Tongue (tissue), 3 donors: ENCODE measurements at places on chromosomes 3 and 15. TPM values are rescaled to one million over a fixed set of nuclear protein-coding genes. Genes with fewer than 3 reads are reported as not detected.

DNA sequence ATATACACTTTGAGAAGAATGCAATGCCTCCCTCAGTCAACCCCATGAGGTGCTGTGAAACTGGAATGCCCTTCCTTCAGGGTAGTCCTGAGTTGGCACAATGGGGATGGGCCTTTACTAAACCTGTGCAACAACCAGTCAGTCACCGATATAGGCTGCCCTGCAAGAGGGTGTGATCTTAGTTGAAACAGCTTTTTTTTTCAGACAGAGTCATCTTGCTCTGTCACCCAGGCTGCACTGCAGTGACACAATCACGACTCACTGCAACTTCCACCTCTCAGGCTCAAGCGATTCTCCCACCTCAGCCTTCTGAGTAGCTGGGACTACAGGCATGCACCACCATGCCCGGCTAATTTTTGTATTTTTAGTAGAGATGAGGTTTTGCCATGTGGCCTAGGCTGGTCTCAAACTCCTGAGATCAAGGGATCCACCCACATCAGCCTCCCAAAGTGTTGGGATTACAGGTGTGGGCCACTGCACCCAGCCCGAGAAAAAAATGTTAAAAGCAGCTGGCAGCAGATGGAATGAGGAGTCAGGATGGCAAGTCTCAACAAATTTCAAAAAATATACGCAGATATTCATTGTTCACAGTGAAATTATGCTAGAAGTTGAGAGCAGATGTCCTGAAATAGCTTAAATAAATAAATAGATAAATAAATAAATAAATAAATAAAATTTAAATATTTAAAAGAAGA is 31.8 kb downstream of the MYO5A start:
- no peak for DNase-seq

DNA sequence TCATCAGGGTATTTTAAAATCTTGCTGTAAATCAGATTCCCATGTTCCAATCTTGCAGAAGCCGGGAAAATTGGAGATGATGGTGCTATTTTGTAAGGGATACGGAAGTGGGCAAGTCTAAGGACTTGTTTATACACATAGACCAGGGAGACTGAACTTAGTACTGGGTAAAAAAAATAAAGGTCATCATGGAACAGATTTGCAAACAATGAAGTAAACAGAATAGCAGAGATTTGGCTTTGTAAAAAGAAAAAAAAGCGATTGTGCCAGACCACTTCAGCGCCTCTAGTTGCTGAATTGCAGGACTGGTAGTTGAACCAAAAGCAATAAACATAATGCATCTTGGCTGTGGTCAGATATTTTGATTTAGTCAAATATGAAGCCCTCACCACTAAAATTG is 229.1 kb downstream of the TP63 start:
- no peak for DNase-seq

DNA sequence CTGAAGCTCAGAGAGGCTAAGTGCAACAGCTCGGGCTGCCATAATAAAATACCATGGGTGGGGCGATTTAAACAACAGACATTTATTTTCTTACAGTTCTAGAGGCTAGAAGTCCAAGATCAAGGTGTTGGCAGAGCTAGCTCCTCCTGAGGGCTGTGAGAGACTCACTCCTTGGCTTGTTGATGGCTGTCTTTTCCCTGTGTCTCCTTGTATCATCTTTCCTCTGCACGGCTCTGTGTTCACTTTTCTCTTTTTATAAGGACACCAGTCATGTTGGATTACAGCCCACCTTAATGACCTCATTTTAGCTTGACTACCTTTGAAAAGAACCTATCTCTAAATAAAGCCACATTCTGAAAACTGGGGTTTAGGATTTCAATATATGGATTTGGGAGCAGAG is 129.7 kb downstream of the RPL22L1 start:
- no peak for DNase-seq

- no peak for DNase-seq
Observed at GRCh38 chr3:120907659-120908029, 361 bp upstream of the STXBP5L start.

DNA sequence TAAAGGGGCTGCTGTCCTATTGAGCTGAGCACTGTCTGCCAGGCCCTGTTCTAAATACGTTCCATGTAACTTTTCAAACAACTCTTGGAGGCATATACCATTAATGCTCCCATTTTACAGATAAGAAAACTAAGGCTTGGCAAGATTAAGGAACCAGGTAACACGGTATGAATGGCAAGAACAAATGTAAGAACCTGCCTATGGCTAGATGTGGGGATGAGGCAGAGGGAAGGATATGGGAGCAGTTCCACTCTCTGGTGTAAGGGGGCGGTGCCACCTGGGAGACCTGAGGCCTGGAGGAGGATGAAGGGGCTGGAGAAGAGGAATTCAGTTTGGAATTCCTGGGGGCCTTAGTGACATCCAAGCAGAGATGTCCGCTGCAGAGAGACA is 3.8 kb upstream of the LMAN1L start:
- DNase-seq: no peak

DNA sequence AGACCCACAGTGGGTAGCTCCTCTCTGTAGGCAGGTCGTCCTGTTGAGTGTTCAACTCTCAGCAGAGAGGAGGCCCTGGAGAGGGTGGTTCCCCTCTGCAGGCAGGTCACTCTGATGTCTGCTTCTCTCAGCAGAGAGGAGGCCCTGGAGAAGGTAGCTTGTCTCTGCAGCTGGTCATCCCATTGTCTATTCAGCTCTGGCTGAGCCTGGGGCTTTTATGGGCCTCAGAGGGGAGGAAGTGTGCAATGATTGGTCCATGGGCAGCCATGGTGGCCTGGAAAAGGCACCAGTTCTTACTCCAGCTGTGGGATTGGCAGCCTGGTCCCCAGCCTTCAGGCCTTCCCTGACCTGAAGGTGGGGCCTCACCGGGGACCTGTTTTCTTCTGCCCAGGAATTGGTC is 52.9 kb downstream of the PPCDC start:
- no peak for DNase-seq

DNA sequence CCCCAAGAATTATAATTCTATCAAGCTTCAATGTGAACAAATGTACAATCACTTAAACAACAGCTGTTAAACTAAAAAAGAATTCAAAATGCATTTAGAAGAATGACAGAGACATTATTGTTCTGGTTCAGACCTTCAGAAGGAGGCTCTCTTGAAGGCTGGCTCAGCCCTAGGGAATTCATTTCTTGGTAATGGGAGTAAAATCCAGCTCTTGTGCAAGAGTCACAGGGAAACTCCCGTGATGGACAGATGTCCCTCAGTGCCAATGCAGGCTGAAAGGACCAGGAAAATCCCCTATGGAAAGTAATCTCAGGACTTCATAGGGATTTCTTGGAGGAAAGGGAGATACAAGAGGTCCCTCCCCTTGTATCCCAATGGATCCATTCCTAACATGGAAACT is 149.9 kb upstream of the STT3B start:
- DNase-seq: no peak

DNA sequence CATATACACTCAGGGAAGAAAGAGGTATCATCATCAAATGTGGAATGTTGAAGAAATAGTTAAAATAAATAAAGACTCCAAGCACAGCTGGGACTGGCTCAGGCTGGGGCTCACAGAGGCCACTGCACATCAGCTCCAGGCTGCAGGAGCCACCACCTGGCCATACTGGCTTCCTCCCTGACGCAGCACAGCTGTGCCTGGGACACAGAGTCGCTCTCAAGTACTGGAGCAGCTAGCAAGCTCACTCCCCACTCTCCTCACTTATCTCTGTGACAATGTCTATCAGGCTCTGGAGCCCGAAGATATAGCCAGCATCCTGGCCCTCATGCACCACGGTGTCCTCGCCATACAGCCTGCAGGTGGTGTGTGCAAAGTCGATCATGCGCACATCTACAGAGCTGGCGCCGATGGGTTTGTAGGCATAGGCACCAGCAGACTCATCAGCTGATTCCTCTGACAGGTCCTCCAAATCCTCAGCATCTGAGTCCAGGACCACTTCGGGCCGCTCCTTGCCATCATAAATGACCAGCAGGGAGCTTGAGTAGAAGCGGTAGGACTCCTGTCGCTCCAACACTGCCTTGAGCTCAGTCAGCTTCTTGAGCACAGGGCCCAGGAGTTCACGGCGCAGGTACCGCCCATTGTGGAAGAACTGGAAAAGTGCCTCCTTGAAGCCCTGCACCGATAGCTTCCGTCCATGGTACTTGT is 2.5 kb upstream of the NCKIPSD start:
- DNase-seq: no peak

DNA sequence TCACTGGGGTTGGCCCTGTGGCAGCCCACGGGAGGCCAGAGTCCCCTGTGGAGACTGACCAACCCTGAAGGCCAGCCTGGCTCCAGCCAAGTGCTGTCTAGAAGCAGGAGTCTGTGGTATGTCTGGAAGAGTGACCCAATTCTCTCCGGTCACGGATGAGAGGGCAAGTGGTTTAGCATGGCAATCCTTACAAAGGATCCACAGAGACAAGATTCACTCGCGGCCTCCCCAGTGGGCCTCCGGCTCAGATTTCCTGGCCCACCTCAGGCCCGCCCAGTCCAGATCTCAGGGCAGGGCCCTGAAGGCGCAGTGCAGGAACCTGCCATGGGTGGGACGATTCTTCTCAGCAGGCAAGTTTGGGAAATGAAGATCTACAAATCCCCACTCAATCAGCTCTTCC is 5.0 kb upstream of the BCL2L10 start:
- no peak for DNase-seq

- no peak for DNase-seq
Observed at GRCh38 chr3:156728267-156728985, 54.0 kb downstream of the TIPARP start.

DNA sequence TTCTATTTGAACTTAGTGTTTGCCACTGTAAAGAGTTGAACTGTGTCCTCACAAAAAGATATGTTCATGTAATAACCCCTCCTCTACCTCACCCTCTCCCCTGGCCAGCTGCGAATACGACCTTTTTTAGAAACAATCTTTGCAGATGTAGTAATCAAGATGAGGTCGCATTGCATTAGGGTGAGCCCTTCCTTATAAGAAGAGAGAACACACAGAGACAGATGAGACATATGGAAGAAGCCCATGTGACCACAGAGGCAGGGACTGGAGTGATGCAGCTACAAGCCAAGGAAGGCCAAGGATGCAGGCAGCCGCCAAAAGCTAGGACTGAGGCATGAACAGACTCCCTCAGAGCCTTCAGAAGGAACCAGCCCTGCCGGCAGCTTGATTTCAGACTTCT is 27.6 kb downstream of the GPR176 start:
- no peak for DNase-seq

DNA sequence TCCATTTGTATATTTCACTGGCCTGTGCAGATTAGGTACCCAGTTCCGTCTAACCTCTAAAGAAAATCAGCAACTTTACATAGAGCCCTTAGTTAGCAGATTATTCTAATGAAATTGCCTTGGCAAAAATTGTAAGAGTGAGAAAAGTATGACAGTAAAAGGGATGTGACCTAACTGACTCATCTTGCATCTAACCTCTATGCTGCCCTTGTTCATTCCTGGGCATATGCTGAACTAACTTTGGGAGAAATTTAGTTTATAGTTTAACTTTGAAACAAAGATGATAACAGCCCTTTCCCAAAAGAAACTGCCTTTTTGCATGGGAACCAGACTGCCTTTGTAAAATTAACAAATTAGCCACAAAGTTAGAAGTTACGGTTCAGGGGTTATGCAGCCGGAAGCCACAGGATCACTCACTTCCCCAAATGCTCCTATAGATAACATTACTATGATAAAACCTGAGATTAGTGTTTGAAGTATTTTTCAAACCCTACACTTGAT is 839.8 kb upstream of the ALCAM start:
- no peak for DNase-seq

GRCh38 chr3:16332904-16333426 is 68.0 kb downstream of the OXNAD1 start:
- no peak for DNase-seq

DNA sequence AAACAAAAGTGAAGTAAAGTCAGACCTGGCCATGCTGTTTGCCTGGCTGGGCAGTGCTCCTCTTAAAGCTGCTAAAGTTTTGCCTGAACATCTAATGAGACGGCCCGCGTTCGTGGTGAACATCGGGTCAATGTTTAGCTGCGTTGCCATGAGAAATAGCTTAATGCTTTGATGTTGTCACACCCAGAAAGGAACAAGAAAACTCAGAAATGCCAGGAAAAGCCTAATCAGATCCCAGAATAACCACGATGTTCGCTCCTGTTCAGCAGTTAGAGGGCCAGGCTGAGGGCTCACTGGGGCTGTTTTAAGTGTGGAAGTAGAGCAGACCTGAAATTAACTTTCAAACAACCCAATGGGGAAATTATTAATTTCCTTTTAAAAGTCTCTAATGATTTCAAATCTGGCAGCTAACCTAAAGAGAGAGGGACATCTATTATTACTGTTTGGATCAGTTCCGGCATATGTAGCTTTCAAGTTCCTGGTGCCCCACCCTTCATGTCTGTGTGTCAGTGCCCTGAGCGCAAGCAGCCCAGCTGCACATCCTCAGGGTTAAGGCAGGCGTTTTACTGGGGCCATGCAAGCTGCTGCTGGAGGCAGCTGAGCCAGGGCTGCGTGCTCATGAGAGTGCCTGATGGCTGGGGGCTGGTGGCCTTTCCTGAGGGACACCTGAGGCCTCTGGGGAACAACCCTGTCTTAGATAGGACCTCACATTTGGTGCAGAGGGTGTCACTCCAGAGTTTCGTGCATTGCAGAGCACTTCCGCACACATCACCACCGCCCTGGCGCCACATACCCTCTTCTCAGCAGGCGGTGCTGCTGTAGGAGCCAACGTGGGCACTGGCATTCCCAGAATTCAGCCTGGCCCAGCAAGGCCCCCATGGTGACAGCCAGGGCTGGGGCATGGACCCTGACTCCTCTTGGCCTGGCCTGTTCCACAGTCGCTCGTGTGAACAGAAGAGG is 76.6 kb downstream of the LRRK1 start:
- DNase-seq: no peak

GRCh38 chr3:188198760-188199327 is 44.9 kb downstream of the LPP start:
- peak; percentile 66 for DNase-seq

DNA sequence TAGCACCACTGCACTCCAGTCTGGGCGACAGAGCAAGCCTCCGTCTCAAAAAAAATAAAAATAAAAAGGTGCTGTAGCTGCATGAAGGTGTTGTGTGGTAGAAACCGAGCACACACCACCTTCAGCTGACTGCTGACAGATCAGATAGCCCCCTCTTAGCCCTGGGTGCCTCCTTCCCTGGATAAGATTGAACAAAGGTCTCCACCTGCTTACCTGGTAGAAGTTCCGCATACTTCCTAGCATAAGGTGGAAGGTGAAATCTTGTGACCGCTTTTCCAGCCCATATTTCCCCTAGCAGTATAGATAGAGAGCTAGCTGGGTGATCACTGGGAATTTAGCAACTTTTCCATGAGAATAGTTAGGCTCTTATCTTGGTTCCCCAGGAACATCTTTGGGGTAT is 18.7 kb upstream of the NEO1 start:
- DNase-seq: no peak

HESX1 gene
- 1.5 TPM for total RNA-seq

SERINC4 gene
- total RNA-seq: 0.10 TPM

SST gene
- not detected for total RNA-seq

P3H2 gene
- total RNA-seq: 33.1 TPM

FAM107A gene
- 1.7 TPM for total RNA-seq

EXOSC7 gene
- total RNA-seq: 49.7 TPM

GPR176 gene
- total RNA-seq: 4.1 TPM
